ENCODE measurements at places on chromosomes 1 and 21.

- DNase-seq = no peak
These were observed 59.9 kb downstream of the ZBTB18 start for GRCh38 chr1:244111027-244111426.

DNA sequence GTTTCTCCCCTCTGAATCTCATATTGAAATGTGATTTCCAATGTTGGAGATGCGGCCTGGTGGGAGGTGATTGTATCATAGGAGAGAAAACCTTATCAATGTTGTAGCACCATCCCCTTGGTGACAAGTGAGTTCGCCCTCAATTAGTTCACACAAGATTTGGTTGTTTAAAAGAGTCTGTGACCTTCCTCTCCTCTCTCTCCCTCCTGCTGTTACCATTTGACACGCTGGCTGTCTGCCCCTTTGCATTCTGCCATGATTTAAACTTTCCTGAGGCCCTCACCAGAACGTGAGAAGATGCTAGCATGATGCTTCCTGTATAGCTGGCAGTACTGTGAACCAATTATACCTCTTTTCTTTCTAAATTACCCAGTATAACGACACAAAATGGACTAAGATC lies 730.9 kb upstream of the PRMT6 start:
- no peak for DNase-seq

DNA sequence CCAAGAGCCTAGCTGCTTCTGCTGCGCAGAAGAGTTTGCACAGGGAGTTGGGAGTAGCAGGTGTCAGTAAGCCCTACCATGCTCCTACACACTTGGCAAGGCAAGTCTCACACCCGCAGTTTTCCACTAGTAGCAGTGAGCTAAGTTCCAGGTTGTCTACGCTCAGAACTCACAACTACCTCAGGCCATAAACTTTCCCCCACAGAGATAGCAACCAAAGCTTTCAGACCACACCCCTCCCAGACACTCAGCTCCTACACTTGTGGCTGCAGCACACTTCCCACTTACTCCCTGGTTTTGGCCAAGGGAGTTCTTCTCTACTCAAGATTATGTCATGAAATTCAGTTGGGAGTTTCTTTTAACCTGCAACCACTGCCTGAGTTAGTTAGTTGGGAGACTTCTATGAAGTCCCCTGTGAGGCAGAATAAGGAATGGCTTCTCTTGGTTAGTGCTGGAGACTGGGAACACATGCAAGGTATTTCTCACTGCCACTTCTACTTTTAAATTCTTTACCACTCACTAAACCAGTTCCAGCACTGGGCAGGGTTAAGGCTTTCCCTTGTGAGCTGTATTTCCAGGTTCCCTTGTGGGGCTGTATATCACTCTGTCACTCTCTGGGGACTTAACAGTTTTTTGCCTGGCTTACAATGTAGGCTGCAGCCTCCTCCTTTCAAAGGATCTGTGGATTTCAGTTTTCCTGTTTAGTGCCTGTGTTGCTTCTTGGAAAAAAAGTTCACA lies 18.3 kb upstream of the MAB21L3 start:
- DNase-seq = no peak

- DNase-seq = no peak
These were observed 106.7 kb upstream of the GNG12 start for GRCh38 chr1:67939942-67940341.

DNA sequence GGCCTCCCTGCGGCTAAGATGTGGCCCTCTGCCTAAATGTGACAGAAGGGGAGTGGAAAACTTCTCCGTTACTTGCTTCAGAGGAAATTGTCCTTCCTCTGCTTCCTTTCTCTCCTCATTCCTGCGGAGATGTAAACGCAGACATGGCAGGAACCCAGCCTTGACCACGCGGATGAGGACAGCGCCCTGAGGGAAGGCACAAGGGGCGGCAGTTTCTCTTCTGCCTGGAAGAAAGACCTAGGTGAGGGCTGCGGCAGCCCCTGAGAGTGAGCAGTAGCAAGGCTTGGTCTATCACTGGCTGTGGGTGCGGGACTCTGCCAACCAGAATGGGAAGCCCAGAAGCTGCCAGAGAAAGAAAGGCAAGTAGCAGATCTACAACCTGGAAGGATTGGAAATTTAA lies 14.0 kb upstream of the CTPS1 start:
- DNase-seq = no peak

DNA sequence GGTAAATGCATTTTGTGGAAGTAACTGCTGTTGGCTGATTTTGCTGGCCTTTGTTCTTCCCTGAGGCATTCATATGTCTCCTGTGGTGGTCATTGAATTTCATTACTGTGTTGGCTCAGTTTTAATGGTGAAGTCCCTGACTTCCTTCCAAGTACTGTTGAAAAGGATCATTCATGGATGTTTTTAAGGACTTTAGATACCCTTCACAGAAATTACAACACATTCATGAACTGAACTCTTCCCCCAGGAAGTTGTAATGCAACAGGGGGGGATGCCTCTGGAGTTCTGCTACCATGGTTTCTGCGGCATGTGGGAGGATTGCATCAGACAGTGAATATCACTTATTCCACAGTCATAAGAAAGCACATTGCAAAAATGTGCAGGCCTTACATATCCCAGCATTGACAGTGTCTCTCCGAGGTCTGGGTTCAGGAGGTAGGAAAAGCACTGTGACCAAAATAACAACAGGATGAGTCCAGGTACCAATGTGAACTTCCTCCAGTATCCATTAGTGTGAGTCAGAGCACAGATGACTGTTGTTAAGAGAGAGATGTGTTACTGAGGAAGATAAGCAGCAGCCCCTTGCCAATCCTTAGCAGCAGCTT lies 2.1 kb upstream of the RAB3GAP2 start:
- DNase-seq = no peak

DNA sequence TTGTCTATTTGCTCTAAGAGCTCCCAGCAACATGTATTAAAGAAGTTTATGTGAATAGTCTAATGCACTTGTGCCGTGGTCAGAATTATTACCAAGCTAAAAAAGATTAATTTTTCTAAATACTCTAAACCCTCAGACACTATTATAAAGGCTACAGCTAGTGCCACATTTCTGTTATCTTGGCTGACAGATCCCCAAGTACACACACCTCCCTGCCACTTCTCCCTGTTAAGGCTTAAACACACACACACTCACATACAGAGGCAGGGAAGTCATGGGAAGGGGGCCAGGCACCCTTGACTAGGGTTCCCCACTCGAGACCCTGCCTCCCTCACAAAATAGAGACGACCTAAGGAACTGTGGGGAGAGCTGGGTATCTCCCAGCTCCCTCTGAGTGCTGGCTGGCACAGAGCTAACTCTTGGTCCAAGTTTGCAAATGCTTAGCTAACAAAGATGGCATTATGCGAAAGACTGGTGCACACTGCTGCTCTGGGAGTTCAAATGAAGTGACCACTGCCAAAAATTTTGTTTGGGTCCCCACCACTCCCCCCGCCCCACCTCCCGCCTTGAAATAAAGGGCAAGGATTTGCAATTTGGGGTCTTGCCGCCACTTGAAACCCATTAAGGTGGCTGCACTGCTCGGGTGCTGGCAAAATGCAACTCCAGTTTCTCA lies 9.8 kb downstream of the SSBP3 start:
- no peak for DNase-seq

DNA sequence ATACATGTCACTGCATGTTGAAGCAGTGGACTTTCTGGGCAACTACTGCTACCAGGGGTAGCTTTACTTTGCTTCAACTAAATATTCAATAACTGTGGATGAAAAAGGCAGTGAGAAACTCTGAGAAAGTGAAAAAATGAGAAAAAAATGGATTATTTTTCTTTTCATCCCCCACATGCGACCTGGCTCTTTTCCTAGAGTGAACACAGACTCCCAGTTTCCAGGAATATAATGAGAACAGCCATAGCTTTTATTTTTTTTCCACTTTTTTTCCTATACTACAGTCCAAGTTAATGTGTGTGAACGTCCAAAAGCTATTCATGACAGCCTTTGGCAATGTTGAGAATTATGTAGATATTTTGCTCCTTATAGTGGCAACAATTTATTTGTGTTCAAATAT lies 230.4 kb downstream of the DNM3 start:
- no peak for DNase-seq

GRCh38 chr1:35708441-35708921 lies 10.2 kb downstream of the C1orf216 start:
- DNase-seq = no peak

- DNase-seq = no peak
These were observed 2.4 kb downstream of the FNBP1L start for GRCh38 chr1:93450321-93450720.

DNA sequence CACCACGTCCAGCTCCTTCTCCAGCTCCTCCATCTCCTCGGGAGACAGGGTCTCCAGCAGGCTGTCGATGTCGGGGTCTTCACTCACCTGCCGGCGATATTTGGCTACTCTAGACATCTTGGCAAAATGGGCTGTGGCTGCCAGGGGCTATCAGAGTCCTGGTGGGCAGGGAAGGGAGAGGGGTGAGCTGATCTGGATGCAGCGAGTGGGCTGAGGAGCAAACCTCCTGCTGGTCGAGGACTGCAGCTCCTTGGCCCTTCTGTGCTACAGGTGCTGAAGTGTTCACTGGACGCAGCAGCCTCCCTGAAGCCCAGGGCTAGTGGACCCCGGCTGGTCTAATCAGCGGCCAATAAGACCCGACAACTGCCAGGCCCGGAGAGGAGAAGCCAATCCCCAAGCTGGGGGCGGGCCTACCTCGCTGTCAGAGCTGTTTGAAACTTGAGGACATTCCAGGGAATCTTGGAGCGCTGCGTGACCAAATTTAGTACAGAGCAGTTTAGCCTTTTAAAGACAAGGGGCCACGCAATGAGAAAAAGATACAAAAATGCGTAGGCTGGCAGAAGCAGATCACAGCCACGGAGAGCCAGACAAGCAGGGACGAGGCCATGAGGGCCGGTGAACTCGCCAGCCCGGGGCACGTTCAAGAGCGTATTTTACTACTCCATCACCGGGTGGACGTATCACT lies at the start of gene LMOD1:
Gene LMOD1 (minus strand): TSS at position 325 of the 685 bp plus-strand sequence. CDS start 208 bp downstream, at position 117.
- DNase-seq = no peak

- DNase-seq = no peak
These were observed 131.6 kb downstream of the RRAGC start for GRCh38 chr1:38727684-38728584.

DNA sequence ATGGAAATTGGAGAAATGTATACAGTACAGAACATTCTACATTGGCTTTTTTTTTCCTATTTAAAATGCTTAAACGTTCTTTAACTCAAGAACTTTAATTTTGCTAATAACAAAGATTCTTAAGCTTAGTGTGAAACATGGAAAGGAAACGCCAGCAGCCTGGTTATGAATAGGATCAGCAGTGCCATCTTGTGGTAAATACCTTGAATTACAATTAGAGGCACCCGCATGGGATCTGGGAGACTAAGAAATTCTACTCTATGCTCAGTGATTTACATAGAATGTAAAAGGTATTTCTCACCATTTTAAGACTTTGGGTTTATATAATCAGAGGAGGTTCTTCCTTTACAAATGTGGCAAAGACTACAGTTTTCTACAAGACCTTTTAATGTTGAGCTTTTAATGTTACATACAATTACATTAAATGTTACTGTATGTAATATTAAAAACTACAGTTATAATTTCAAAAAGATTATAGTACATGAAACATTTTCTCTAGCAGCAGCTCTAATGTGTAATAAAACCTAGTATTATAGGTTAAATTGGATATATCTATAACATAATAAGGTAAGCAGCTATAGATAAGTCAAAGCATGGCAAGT lies 32.1 kb upstream of the APOBEC4 start:
- peak; percentile 20 for DNase-seq

DNA sequence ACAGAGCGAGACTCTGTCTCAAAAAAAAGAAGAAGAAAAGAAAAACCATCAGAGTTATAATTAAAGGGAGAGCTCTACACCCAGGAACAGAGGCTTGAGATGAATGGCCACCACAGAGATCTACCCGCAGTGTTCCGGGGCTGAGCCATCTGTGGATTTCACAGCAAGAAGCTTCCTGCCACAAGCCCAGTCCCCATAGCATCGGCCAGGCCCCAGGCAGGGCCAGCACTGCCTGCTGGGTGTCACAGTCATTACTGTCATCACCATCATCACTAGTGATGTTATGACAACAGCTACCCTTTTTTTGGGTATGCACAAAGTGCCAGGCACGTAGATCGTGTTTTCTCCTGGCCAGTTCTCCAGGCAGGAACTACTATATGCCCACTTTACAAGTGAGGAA lies 111.6 kb upstream of the VAMP3 start:
- DNase-seq = no peak

GRCh38 chr21:36297406-36297937 lies 22.5 kb upstream of the MORC3 start:
- no peak for DNase-seq

- peak; percentile 29 for DNase-seq
These were observed 87.4 kb downstream of the FASLG start for GRCh38 chr1:172746091-172746949.
